NCI-H2081 treated with DMSO at 0.1 percent for 48 hours (cell line): ENCODE measurements at places on chromosomes 11 and 22.

DNA sequence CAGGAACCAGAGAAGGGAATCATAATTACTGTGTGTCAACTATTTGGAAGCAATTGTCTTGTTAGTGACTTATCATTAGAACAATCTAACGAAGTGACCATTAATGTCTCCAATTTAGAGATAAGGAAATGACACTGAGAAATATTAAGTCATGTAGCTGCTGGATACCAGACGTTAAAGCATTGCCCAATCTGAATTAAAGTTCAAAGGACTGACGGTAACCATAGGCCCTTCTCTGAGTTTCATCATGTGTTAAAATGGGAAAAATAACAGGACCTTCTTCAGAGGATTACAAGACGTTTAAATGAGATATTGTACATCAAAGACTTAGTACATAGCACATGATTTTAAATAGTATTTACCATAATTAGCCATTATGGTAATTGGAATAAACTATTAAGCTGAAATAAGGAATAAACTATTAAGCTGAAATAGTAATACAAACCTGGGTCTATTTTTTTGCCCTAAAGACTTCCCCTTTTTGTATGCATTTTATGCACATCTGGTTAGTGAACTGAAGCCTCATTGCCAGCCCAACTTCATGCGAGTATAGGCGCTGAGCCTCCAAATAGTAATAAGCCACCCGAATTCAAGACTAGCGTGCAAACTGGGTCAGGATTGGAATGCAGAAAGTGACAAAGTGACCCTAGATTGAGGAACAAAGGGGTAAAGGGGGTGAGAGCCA is 41.0 kb downstream of the GLYATL1 start:
- DNase-seq: no peak

DNA sequence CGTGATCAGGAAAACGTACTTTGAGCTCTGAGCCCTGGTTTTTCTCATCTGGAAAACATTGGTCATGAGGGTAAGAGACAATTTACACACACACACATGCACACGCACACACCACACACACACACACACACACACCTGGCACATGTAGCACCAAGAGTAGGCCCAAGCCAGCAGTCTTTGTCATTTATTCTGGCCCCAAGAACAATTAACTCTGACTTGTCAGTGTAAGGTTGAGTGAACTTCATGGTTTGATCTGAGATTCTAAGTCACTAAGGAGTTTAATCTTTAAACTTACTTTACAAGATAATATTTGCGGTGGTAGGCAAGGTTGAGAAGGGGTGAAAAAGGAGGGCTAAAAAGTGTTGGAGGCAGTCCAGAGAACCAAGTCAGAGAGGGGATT is 44.1 kb downstream of the MMP20 start:
- no peak for DNase-seq

DNA sequence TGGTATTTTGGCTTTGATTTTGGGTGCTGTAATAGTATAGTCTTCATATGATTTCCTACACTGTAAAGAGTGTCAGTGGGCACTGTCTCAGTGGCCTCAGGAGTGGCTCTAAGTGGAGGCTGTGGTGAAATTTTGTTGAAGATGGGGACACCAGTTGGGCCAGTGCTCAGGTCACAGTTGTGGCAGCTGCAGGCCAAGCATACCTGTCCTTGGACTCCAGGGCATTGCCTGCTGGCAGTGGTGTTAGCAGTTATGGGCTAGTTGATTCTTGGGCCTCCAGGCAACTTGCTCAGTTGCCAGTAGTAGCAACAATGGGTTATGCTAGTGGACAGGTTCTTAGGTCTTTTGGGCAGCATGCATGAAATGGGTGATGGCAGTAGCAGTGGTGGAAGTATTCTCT is 39.2 kb upstream of the SLC22A25 start:
- DNase-seq: no peak

DNA sequence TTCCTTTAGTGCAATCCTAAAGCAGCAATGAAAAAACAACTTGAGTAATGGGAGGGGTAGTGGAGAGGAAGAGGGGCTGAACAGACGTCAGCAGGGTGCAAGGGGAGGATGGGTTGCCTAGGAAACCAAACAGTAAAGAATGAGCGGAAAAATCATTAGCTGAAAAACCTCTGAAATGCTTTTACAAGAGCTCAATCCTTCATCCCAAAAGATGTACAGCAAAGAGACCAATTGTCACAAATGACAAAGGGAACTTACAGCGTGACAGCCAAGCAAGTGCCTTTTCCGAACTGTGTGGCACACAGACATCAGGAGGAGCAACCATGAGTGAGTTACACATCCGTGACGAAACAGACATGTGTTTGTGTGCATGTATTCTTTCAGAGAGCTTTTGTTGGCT is 104.6 kb downstream of the SIK3 start:
- no peak for DNase-seq

GRCh38 chr11:126720539-126721235 is 279.9 kb downstream of the KIRREL3 start:
- no peak for DNase-seq

DNA sequence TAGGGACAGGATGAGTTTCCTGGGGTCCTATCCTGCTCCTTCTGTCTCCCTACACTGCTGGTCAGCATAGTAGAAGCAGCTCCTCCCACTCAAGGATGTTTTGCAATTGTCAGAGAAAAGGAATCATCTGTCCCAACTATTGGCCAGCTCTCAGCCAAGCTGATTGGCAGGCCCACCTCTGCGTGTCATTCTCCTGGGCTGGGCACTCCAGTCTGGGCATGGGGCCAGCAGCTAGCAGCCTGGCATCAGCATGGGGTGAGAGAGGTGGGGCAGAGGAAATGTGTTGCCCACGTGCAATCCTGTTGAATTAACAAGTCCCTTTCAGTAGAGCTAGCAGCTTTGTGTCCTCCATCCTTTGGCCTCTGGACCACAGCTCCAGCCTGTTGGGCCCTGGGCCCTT is 14.1 kb downstream of the ANKK1 start:
- DNase-seq: peak; percentile 79

DNA sequence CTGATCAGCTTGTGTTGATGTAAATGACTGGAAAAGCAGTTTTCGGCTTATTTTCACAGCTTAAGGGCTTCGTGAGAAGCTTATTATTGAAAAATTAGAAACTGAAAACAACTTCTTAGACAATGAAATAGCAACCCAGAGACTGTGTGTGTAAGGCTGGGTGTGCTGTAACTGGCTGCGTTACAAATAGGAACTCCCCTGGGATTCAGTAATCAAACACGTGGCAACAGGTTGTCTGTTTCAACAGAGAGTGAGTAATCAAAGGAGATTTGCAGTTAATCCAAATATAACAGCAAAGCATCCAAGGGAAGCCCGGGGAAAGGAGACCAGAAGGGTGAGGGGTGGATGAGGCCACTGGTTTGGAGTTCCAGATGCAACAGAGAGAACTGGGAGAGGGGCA is 19.2 kb downstream of the NTM start:
- DNase-seq: no peak

- DNase-seq: no peak
Observed at GRCh38 chr11:93532281-93532789, 10.9 kb downstream of the SMCO4 start.

DNA sequence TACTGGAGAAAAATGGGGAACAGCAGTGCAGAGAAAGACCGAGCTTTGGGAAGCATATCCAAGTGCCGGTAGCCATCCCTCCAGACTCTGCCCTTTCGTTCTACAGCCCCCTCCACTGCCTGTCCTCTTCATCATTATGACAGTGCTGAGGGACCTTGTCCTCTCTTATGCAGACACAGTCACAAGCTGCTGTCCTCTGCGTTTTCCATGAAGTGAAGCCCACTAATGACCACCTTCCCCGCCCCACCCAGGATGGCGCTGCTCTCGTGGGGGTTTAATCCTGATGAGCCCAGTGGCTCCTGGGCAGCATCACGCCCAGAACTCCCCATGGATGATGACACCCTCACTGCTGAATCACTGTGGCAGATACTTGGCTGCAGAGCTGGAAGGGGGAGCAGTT is 157.7 kb downstream of the PKNOX2 start:
- DNase-seq: no peak

DNA sequence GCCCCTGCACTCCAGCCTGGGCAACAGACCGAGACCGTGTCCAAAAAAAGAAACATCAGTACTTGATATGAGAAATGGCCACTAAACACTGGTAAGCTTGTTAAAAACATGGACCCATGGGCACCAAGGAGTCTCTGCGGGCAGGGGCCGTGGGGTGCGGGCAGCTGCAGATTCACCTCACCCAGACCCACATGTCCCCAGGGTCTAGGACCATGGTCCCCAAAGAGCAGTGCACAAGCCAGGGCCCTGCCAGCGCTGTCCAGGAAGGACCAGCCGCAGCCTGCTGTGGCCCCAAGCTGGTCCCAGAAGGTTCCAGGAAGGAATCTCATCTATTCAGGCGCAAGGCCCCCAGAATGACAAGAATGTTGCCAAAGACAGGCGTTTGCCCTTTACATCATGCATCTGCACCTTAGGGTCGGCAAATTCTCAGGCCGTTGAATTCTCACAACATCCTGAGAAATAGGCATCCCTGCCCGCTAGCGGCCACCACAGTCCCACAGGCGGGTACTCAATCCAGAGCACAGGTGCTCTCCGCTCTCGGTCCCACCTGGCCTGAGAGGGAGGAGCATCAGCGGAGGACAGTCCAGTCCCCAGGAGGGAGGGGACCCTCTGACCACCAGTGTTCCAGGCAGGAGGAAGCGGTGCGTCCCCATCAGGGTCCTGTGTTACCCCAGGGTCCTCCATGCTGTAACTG is 9.5 kb downstream of the YPEL1 start:
- no peak for DNase-seq

DNA sequence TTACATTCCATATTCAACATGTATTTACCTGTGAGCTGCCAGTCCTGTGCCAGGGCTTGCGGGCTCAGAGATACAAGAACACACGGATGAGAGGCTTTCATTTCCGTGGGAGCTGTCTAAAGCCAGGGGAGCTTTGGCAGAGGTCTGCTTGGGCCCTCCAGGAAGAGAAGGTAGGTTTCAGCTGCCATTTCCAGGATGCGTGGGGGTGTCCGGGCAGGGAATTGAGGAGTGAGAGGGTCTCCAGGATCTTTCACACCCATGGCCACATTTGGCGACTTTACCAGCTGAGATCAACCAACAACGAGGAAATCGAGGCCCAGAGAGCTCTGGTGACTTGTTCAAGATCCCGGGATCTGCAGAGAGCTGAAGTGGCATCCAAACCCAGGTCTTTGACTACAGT is 119.6 kb downstream of the BUD13 start:
- DNase-seq: no peak

DNA sequence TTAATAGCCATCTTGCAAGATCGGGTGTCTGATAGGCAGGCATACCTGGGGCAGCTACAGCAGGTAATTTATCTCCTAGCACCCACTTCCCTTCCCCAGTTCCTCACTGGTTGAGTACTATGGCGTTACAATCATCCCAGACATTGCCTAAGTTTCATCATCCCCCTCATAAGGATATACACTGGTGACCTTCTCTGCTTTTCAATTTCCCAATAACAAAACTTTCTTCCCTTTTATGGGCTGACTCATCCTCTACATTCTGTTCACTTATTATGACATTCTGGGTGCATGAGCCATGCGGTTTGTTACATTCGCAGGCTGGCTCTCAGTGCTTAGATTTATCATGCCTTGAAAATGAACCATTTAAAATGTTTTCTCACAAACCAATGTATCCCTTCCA is 5.0 kb upstream of the MRPL11 start:
- no peak for DNase-seq

- DNase-seq: no peak
Observed at GRCh38 chr11:75677275-75677674, 8.4 kb upstream of the MAP6 start.

GRCh38 chr11:45000918-45001317 is 50.2 kb upstream of the TP53I11 start:
- no peak for DNase-seq
